ELR (cell line): ENCODE measurements at places on chromosomes 2 and 18.

GRCh38 chr2:239040152-239040761, 192.4 kb downstream of the TWIST2 start:
- no peak for DNase-seq

GRCh38 chr18:72325307-72325706, 218.8 kb downstream of the CBLN2 start:
- no peak for DNase-seq

DNA sequence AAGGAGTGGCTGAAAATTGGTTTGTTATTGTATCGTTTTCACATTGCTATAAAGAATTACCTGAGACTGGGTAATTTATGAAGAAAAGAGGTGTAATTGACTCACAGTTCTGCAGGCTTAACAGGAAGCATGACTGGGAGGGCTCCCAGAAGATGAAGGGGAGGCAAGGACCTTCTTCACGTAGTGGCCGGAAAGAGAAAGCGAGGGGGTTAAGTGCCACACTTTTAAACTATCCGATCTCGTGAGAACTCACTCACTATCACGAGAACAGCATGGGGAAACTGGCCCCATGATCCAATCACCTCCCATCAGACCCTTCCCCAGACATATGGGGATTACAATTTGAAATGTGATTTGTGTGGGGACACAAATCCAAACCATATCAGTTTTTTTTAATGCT, 81.6 kb downstream of the FBXO15 start:
- no peak for DNase-seq

DNA sequence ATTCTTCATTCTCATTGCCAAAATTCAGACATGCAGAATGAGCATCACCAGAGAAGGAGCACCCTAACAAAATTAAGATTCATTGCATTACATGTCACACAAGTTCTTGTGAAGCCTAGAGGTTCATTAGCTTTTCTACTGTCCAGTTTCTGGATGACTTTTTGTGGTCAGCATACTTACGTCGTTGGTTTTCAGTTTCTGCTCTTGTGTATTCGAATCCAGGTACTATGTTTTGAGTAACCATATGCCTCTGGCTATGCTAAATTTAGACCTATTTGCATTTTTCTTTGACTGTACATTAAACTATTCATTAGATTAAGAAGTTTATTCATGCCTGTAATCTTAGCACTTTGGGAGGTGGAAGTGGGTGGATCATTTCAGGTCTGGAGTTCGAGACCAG, 251.3 kb downstream of the PARD3B start:
- DNase-seq: no peak

DNA sequence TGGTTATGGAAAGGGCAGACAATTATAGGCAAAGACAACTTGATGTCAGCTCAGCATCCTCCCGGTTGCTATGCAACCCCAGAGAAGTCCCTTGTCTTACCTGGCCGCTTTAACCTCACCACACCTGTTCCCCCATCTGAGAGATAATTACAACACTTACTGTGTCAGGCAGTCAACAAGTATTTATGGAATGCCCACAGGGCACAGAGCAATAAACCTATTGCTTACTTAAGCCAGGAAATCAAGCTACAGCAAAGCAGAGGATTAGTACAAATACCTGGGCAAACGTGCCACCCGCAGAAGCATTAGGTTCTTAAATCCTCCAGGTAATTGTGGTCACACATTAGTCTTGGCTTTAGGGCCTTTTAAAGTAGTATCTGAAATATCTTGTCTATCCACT, 320.4 kb upstream of the REV1 start:
- no peak for DNase-seq

DNA sequence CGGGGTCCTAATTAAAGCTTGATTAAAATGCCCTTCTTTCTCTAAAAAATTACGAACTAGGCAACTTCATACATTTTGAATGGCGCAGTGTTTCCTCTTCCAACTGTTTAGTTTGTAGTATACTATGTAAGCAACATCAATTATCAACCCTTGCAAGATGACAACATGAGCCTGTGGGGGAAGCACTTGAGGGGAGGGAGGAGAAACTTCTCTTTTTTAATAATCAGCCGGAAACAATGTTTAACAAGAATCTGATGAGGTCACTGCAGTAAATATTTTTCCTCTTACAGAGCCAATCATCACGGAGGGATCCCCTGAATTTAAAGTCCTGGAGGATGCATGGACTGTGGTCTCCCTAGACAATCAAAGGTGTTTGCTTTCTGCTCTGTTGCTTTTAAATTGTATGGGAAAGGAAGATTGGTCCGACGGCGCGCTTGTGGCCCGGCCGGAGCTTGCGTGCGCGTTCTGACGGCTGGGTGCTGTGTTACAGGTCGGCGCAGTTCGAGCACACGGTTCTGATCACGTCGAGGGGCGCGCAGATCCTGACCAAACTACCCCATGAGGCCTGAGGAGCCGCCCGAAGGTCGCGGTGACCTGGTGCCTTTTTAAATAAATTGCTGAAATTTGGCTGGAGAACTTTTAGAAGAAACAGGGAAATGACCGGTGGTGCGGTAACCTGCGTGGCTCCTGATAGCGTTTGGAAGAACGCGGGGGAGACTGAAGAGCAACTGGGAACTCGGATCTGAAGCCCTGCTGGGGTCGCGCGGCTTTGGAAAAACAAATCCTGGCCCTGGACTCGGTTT, 5.3 kb upstream of the DLX1 start:
- DNase-seq: peak; percentile 58

- peak; percentile 36 for DNase-seq
Observed at GRCh38 chr2:157150747-157151146, 106.8 kb upstream of the GALNT5 start.

GRCh38 chr2:54977149-54977548, 73.1 kb downstream of the RTN4 start:
- no peak for DNase-seq

DNA sequence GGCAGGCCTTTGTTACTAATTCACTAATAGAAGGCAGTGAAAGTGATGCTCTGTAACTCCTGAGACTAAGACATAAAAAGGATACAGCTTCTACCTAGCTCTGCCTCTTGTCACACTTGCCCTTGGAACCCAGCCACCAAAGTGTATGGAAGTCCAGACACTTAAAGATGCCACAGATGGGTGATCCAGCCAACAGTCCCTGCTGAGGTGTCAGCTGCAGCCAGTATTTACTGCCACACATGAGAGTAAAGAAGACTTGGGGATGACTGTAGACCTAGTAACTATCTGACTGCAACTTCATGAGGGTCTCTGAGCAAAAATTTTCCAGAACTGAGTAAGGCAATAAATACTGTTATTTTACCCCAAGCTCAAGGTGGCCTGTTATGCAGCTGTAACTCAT, 8.8 kb downstream of the IMMT start:
- no peak for DNase-seq
